Upper lobe of left lung (tissue), 6 donors: ENCODE measurements at places on chromosomes 11 and 22. TPM values are rescaled to one million over a fixed set of nuclear protein-coding genes. Genes with fewer than 3 reads are reported as not detected.
A peak's percentile ranks its signal among the peaks of the same experiment; 100 is the strongest.

- no peaks in the 10 kb centered on the region for H3K27me3 ChIP-seq
- no peaks in the 10 kb centered on the region for H3K4me1 ChIP-seq
- H3K27ac ChIP-seq, result no peak overlapping the region
Observed at GRCh38 chr22:19862619-19863246, 8.1 kb upstream of the GNB1L start.

- no peaks in the 10 kb centered on the region for H3K27me3 ChIP-seq
- no peaks in the 10 kb centered on the region for H3K36me3 ChIP-seq
- no peak for DNase-seq
- H3K4me3 ChIP-seq, result no peak overlapping the region
- H3K27ac ChIP-seq, result no peak overlapping the region
Observed at GRCh38 chr11:64095273-64095817, 59.6 kb downstream of the FLRT1 start.

GRCh38 chr11:2256951-2257700 lies 13.3 kb downstream of the ASCL2 start:
- H3K36me3 ChIP-seq, result no peaks in the 10 kb centered on the region
- no peak overlapping the region for H3K27ac ChIP-seq
- no peak overlapping the region for H3K4me3 ChIP-seq

- H3K4me1 ChIP-seq, result peaks cover 2% of the 10 kb centered on the region
- H3K4me3 ChIP-seq, result no peak overlapping the region
- H3K27me3 ChIP-seq, result no peaks in the 10 kb centered on the region
Observed at GRCh38 chr22:39448205-39449054, 8.4 kb upstream of the MGAT3 start.

- no peaks in the 10 kb centered on the region for H3K4me1 ChIP-seq
- H3K27ac ChIP-seq, result peak overlapping the region; percentile 60
- H3K27me3 ChIP-seq, result no peaks in the 10 kb centered on the region
- H3K36me3 ChIP-seq, result no peaks in the 10 kb centered on the region
Observed at GRCh38 chr11:14554959-14555358, 34.8 kb upstream of the PSMA1 start.

LRRN4CL gene
- 6.4 TPM for total RNA-seq

XKR3 gene
- total RNA-seq, result not detected

DNA sequence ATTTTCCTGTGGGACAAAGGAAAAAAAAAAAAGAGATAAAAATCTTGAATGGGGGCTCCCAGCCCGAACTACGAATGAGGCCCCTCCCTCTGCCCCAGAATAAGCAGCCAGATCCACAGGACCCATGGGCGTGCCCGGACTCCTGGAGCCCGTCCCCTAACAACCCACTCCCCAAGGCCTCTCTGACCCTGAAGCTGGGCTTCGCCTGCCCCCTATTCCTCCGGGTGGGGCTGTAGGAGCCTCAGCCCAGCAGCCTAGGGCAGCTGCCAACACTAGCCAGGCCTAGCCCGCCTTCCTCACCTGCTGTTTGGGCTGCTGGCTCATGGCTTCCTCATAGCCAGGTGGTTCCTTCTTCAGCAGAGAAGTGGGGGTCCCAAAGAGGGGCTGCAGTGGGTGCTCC lies 46.6 kb downstream of the SGSM3 start:
- no peaks in the 10 kb centered on the region for H3K27me3 ChIP-seq
- H3K27ac ChIP-seq, result no peak overlapping the region
- peaks cover 14% of the 10 kb centered on the region for H3K4me1 ChIP-seq
- no peak for DNase-seq
- H3K36me3 ChIP-seq, result peaks cover 65% of the 10 kb centered on the region

HIC2 gene
- total RNA-seq, result 6.2 TPM

DNA sequence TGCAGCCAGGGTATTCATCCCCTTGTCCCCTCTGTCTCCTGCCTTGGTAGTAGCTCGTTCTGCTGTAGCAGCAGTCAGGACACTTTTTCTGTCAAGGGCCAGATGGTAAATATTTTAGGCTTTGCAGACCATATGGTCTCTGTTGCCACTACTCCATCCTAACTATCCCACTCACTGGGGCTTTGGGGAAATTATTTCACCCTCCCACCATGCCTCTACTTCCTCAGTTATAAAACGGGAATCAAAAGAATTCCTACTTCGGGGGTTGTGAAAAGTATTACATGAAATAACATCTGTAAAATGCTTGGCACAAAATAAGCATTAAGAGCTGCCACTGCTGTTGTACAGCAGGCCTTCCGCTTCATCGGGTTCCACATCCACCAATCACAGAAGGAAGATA lies 89.9 kb upstream of the LDLRAD3 start:
- H3K27me3 ChIP-seq, result no peaks in the 10 kb centered on the region
- no peak overlapping the region for H3K27ac ChIP-seq
- H3K36me3 ChIP-seq, result no peaks in the 10 kb centered on the region
- no peak overlapping the region for H3K4me3 ChIP-seq
- DNase-seq, result no peak

PHLDB1 gene
- total RNA-seq, result 188 TPM

ANGPTL5 gene
- 0.15 TPM for total RNA-seq

GRCh38 chr11:109728056-109728455 lies 306.1 kb downstream of the C11orf87 start:
- H3K27ac ChIP-seq, result no peak overlapping the region
- no peak overlapping the region for H3K4me3 ChIP-seq
- no peak for DNase-seq
- H3K36me3 ChIP-seq, result no peaks in the 10 kb centered on the region

OPCML gene
- 0.10 TPM for total RNA-seq

IL18 gene
- total RNA-seq, result 74.2 TPM

DNA sequence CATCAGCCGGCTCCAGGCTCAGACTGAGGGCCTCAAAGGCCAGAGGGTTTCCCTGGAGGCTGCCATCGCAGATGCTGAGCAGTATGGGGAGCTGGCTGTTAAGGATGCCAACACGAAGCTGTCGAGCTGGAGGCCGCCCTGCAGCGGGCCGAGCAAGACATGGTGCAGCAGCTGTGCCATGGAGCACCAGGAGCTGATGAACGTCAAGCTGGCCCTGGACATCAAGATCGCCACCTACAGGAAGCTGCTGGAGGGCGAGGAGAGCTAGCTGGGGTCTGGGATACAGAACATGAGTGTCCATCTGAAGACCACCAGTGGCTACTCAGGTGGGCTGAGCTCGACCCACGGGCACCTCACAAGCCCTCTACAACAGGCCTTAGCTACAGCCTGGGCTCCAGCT lies 4.0 kb upstream of the SCUBE2 start:
- H3K27me3 ChIP-seq, result no peaks in the 10 kb centered on the region
- peaks cover 15% of the 10 kb centered on the region for H3K4me1 ChIP-seq
- no peak overlapping the region for H3K4me3 ChIP-seq
- DNase-seq, result no peak
- no peak overlapping the region for H3K27ac ChIP-seq

- H3K4me1 ChIP-seq, result no peaks in the 10 kb centered on the region
- no peaks in the 10 kb centered on the region for H3K27me3 ChIP-seq
- peaks cover 4% of the 10 kb centered on the region for H3K36me3 ChIP-seq
- H3K27ac ChIP-seq, result no peak overlapping the region
- no peak overlapping the region for H3K4me3 ChIP-seq
Observed at GRCh38 chr22:45846952-45847351, 130.0 kb downstream of the WNT7B start.

ANKRD42 gene
- total RNA-seq, result 25.1 TPM

B3GAT3 gene
- 40.9 TPM for total RNA-seq

APOL3 gene
- total RNA-seq, result 63.8 TPM

- peak overlapping the region; percentile 66 for H3K4me3 ChIP-seq
- H3K36me3 ChIP-seq, result peaks cover 36% of the 10 kb centered on the region
- H3K27ac ChIP-seq, result peak overlapping the region; percentile 80
- no peaks in the 10 kb centered on the region for H3K27me3 ChIP-seq
- DNase-seq, result peak; percentile 91
Observed at GRCh38 chr22:50201191-50202129, 649 bp downstream of the SELENOO start.

- H3K36me3 ChIP-seq, result no peaks in the 10 kb centered on the region
- no peaks in the 10 kb centered on the region for H3K27me3 ChIP-seq
- peaks cover 34% of the 10 kb centered on the region for H3K4me1 ChIP-seq
- H3K27ac ChIP-seq, result peak overlapping the region; percentile 90
Observed at GRCh38 chr11:75582895-75583717, 21.1 kb downstream of the SERPINH1 start.

GRCh38 chr22:30564045-30564760 lies 10.3 kb downstream of the GAL3ST1 start:
- no peak for DNase-seq
- no peaks in the 10 kb centered on the region for H3K4me1 ChIP-seq
- no peaks in the 10 kb centered on the region for H3K27me3 ChIP-seq

DNA sequence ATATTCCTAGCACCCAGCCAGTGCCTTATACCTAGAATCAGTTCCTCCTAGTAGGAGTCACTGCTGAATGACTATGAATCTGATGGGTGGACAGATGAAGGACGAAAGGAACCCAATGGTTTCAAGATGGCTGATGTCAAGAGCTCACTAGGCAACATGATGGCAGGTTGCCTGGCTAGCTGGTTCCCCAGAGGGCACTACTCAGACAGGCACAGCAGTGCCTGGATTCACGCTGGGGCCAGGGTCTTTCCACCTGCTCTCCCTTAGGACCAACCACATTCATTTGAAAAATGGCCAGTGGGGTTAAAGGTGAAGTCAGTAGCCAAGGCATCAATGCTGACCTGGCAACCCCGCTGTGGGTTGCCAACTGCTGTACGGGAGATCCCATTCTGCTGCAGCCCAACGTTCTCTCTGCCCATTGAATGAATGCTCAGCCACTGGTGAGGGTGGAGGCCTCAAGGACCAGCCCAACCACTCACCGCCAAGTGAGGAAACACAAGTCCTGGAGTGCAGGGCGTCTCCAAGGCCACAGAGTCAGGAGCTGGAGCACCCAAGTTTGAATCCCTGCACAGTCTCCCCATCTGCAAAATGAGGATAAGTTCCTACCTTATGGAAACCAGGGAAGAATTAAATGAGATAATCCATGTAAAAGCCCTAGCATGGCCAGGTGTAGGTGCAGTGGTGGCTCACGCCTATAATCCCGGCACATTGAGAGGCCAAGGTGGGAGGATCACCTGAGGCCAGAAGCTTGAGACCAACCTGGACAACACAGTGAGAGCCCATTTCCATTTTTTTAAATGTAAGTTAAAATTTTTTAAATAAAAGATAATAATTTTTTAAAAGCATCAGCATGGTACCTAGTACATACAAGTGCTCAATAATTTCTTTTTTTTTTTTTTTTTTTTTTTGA lies 12.4 kb downstream of the MYH9 start:
- H3K27ac ChIP-seq, result peak overlapping the region; percentile 91
- no peaks in the 10 kb centered on the region for H3K27me3 ChIP-seq
- H3K4me1 ChIP-seq, result peaks cover 100% of the 10 kb centered on the region
- no peaks in the 10 kb centered on the region for H3K36me3 ChIP-seq

DNA sequence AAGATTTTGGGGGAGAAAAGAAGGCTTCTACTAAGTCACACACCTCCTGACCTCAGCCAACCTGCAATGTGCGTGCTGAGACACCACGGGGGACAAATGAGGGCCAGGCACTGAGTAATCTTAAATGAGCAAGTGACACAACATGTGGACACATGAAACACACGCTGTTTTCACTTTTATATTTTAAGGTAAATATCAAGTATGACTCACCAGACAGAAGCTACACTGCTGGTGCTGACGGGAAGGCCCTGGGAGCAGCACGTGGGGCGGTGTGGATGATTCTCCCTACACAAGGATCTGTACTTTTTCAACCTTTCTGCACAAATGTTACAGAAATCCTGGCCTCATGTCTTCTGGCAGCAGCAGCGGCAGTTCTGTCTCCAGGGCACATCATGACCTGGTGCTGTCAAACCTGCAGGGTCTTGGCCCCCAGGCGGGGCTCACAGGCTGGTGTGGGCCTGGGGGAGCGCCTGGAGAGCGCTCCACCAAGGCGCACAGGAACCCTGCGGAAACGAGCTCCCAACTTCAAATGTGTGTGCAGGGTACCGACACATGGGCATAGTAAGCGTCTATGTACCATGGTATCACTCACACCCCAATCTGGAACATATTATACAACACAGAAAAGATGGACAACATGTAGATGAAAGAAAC lies 61.7 kb downstream of the DGCR2 start:
- no peaks in the 10 kb centered on the region for H3K4me1 ChIP-seq
- no peak for DNase-seq
- no peak overlapping the region for H3K4me3 ChIP-seq
- no peaks in the 10 kb centered on the region for H3K27me3 ChIP-seq
- H3K27ac ChIP-seq, result no peak overlapping the region

DNA sequence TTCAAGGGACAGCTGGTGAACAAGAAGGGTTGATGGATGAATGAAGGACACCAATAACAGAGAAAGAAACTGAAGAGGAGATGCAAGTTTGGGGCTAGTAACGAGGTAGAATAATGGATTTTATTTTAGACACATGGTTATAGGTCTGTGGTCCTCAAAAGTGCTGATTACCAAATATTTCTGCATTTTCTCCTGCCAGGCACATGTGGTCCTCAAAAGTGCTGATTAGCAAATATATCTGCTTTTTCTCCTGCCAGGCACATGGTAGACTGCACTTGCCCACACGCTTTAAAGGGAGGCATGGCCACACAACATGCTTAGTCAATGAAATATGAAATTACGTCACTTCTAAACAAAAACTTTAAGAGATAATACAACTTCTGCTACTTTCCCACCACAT lies 373.1 kb upstream of the SYN3 start:
- H3K27me3 ChIP-seq, result no peaks in the 10 kb centered on the region
- DNase-seq, result no peak
- no peak overlapping the region for H3K4me3 ChIP-seq
- no peak overlapping the region for H3K27ac ChIP-seq
- no peaks in the 10 kb centered on the region for H3K4me1 ChIP-seq

GRCh38 chr11:8359521-8359920 lies 95.8 kb upstream of the LMO1 start:
- no peak overlapping the region for H3K27ac ChIP-seq
- DNase-seq, result no peak

DNA sequence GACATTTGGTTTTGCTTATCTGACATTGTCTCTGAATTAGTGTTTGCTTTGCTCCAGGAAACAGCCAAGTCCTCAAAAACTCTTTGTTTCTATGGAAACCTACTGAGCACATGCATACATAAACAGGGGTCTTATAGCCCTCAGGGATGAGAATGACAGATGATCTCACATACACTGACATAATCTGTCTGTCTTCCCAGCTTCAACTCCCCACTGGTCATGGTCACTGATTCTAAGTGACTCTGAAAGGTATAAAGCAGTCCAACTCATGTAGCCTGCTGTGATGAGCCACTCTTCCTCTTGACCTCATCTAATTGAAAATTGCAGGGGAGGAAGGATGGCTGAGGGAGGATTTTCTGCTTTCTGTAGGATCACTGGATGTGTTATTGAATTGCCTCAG lies 12.6 kb downstream of the ZNF143 start:
- H3K27ac ChIP-seq, result no peak overlapping the region
- H3K36me3 ChIP-seq, result peaks cover 34% of the 10 kb centered on the region
- no peak overlapping the region for H3K4me3 ChIP-seq
- no peak for DNase-seq
- no peaks in the 10 kb centered on the region for H3K4me1 ChIP-seq

- no peak for DNase-seq
- H3K36me3 ChIP-seq, result no peaks in the 10 kb centered on the region
- no peaks in the 10 kb centered on the region for H3K27me3 ChIP-seq
- H3K27ac ChIP-seq, result no peak overlapping the region
- H3K4me3 ChIP-seq, result no peak overlapping the region
Observed at GRCh38 chr11:122832721-122833470, 5.4 kb upstream of the CRTAM start.

FGF3 gene
- not detected for total RNA-seq

GRCh38 chr11:115778928-115779650 lies 274.9 kb upstream of the CADM1 start:
- H3K36me3 ChIP-seq, result no peaks in the 10 kb centered on the region
- H3K4me1 ChIP-seq, result no peaks in the 10 kb centered on the region
- no peak overlapping the region for H3K4me3 ChIP-seq
- no peaks in the 10 kb centered on the region for H3K27me3 ChIP-seq

SCN4B gene
- total RNA-seq, result 4.6 TPM

KCNA4 gene
- total RNA-seq, result 0.40 TPM

GRCh38 chr11:77435972-77436371 lies 37.9 kb downstream of the PAK1 start:
- H3K4me1 ChIP-seq, result no peaks in the 10 kb centered on the region
- no peak for DNase-seq
- H3K36me3 ChIP-seq, result no peaks in the 10 kb centered on the region
- no peak overlapping the region for H3K27ac ChIP-seq
